ENCODE measurements at places on chromosomes 5 and 9.

- no peak for DNase-seq
Measured at GRCh38 chr9:133235549-133236222, 26.6 kb upstream of the OBP2B start.

DNA sequence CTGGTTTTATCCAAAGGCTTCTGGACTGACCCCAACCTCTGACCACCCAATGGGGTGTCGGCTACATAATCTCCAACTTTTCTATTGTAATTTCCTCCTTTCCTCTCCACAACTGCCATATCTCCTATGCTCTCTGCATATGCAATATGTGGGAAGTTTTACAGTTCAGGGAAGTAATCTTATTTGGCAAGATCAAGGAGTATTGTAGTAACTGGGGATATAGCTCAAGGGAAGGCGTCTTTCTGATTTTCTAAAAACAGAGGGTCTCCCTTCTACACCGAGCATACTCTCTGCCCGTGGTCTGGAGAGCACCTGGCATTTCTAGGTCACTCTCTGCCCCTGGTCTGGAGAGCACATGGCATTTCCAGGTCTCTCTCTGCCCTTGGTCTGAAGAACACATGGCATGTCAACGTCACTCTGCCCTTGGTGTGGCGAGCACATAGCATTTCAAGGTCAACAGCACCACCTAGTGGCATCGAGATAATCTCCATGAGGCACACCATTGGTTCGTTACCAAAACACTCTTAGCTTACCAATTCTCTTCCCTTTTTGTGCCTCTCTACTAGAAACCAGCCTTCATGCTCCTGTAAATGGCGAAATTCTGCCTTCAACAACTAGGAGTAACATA is 616.4 kb upstream of the NUDT12 start:
- DNase-seq, result peak; percentile 53

GRCh38 chr5:1432296-1432695 is 12.9 kb downstream of the SLC6A3 start:
- no peak for DNase-seq

DNA sequence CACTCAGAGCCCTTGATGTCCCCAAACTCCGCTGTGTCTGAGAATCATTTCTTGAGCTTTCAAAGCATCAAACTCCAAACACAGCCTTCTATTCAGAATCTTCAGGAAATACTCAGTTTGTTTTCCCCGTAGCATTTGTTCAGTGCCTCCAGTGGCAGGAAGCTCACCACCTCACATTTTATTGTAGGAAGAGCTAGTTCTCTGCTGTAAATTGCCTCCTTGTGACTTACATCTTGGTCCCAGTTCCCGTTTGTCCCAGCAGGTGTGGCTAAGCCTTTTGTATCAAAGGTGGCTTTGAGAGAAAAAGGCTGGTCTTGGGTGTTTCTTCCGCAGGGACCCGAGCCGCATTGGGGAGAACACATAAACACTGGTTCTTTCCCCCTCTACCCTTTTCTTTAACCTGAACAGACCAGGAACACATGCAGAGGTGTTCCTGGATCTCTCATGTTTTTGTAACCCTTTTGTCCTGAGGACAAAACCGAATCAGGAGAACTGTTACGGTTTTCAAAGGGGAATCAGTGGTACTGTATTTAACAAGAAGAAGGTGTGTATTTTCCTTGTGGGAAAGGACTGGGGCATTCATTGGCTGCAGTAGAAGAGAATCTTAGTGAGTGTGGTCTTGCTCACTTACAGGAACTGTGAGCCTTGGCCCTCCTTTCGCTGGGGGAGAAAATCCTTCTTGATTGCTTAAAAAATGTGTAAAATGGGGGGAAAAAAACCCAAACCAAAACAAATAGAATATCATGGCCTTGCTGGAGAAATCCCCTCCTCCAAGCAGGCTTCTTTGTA is 1.9 kb downstream of the OSMR start:
- DNase-seq, result peak; percentile 46

DNA sequence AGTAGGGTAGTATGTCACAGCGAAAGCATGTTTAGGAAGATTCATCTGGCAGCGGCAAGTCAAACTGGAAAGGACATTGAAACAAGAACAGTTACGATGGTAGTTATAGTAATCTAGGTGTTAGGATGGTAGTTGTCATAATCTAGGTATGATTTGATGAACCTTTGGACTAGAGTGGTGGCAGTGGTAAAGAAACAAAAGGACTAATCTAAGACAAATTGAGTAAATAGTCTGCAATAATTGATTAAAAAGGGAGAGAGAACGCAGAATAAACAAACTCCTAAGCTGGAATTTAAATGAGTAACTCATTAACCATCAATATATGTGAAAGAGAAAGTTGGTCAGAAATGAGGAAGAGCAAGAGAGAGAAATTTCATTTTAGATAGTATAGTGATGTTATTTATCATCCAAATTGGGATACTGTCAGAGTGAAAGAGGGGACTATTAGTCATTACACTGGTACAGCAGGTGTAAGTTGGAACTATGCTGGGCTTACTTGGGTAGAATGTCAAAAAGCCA is 56.8 kb downstream of the MTREX start:
- no peak for DNase-seq

DNA sequence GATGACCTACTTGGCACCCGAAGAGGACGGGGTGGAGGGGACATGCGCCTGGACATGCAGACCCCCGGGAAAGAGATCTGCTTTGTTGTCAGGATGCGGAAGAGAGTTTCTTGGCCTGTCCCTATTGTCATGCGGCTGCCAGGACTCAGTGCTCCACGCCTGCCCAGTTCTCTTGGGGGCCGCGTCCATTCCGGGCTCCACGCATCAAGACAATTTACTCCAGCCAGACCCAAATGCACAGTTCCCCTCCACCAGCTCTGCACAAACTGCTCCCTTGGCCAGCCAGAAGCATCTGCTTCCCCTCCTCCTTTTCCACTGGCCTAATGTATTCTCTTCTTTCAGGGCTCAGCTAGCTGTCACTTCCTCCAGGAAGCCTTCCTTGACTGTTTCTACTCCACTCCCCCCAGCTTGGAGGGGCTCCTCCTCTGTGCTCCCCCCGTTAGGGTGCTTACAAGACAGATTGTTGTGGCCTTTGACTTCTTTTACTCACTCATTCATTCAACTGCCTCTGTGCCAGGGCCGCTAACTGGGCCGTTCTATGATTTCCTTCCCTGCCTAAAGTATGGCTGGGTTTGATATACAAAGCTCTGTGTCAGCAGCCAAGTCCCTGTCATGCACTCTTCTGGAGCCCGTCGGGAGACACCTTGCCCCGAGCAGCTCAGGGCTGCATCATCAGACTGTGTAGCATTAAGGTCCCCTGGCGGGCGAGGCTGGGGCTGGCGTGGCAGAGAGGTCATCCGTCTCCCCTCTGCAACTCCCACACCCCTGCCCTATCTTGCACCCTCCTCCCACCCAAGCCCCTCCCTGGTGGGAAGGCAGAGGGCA is 6.6 kb downstream of the FIBCD1 start:
- DNase-seq, result no peak

DNA sequence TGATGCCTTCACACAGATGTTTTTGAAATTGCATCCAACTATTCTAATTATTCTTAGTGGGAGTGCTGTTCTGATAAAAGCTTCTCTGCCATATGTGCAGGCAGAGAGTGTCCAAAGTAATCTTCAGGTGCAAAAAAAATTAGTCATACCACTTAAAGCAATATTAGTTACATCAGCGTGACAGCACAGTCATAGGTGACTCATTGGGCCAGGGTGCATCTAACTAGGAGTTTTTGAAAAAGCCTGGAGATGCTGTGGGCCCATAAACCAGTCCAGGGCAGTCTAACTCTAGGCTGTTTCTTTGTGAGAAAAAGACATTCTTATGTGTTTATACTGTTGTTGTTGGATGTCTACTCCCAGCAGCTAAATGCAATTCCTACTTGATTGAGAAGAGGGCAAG is 33.0 kb upstream of the C6 start:
- DNase-seq, result peak; percentile 14

DNA sequence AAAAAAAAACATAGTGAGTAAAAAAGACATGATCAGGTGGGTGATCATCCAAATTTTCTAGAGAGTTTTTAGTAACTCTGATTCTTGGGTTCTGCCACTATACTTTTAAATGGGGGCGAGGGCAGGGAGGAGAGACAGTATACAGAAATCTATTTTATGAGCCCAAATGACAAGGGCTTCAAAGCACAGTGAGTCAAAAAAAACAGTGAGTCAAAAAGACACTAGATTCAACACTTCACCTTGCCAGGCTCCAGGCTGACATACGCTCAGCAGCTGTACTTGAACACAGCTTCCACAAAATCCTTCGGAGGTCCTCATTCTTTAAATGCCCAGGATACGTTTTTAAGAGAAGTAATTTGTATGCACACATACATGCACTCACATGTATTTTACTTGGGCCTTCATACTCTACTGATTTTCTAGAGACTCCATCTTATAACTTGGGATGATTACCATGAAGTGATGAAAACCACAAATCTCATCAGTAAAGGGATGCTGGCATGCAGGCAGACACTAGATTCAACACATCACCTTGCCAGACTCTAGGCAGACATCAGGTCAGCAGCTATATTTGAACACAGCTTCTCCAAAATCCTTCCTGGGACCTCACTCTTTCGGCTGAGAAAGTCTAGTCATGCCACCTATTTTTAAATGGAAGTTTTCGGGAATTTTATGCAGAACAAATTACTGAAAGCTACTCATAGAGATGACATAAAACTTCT is 28.8 kb downstream of the NR3C1 start:
- DNase-seq, result no peak

- no peak for DNase-seq
Measured at GRCh38 chr5:33513462-33514185, 72.9 kb downstream of the TARS1 start.

GRCh38 chr5:100760688-100761087 is 142.4 kb downstream of the ST8SIA4 start:
- no peak for DNase-seq

DNA sequence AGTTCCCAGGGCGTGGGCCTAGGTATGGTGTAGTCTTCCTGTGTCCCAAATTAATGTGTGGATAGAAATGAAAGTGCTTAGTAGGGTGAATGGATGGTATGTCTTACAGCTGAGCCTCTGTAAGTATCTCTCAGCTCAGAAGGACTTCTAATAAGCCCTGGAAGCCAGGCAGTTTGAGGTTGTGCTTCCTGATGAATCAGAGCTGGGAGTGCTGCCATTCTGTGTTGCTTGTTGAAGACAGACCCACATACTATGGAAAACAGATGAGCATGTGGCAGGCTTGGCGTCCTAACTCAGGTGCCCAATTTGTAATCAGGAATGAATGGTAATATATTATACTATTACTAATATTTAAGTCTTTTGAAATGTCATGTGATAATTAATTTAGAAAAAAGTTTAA is 69.8 kb downstream of the CMYA5 start:
- peak; percentile 11 for DNase-seq

DNA sequence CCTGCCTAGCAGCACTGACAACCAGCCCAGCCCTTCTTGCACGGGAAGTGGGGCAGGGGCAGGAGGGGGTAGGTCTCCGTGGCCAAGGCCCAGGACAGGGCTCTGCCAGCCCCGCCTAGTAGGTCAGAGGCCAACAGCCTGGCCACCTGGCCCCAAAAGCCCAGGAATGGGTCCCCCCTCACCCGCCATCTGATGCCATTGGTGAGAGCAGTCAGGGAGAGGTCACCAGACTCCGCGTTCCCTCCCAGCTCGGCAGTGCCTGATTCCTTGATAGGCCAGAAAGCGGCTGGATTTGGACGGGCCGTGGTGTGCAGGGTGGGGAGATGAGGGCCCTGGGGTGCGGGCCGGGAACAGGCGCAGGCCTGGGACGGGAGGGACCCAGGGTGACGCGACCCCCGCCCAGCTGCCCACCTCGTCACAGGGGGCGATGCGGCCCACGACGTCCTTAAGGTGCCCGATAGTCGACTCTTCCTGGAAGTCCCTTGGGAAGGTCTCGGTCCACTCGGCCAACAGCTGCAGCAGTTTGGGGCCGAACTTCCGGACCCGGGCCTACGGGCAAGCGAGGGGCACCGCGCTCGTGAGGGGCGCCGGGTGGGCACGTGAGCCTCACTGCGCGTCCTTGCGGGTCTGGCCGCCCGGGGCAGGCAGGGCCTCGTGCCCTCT is 64.5 kb upstream of the RNF130 start:
- no peak for DNase-seq

DNA sequence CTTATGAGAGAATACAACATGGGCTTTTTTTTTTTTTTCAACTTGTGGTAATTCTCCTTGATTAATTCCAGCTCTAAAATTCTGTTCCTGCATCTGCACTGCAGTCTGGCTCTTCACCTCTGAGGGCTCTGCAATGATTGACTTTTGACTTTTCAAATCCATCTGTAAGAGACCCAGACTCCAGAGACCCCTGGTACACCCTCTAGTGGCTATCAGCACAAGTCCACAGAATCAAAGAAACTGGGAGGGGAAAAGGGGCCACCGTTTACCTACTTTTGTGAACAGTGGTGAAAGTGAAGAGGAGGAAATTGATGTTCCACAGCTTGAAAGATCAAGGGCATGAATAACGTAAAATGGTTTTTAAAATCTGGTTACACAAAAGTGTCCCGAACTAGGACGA is 151.6 kb downstream of the SLIT3 start:
- DNase-seq, result no peak

DNA sequence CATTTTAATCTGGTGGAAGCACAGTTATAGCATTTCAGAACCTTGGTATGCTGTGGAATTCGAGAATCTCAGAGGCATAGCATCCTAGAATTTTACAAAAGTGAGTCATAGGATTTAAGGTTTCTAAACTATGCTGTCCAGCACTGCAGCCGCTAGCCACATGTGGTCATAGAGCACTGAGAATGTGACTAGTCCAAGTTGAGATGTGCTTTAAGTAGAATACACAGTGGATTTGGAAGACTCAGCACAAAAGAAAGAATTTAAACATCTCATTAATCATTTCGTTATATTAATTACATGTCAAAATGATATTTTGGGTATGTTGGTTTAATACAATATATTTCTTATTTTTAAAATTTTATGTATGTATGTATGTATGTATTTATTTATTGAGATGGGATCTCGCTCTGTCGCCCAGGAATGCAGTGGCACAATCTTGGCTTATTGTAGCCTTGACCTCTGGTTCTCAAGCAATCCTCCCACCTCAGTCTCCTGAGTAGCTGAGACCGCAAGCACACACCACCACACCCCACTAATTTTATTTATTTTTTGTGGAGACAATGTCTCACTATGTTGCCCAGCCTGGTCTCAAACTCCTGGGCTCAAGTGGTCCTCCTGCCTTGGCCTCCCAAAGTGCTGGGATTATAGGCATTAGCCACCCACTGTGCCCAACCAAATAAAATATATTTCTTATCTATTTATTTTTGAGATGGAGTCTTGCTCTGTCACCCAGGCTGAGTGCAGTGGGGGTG is 20.4 kb upstream of the RPS14 start:
- peak; percentile 92 for DNase-seq

GRCh38 chr5:4531756-4532704 is 608.1 kb upstream of the ADAMTS16 start:
- DNase-seq, result no peak

- no peak for DNase-seq
Measured at GRCh38 chr9:22481566-22481965, 34.9 kb downstream of the DMRTA1 start.

DNA sequence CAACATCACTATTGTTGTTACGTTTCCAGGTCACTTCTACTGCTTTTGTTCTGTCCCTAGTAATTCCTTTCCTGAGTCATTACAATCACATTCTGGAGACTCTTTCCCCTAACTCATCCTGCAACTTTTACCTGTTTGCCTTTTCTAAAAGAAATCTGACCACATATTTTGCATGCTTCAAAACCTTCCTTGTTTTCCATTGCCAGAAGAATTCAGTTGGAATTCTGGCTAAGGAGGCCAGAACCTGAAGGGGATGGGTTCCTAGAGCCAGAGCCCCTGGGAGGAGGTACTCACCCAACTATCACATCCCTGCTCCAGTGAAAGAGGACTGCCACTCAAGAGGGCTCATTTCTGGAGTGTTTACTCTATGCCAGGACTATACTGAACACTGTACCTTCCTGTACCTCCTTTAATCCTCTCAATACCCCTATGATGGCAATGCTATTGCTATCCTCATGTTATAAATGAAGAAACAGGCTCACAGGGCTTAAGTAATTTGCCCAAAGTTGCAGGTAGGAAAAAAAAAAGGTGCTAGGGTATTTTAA is 42.8 kb upstream of the MAST4 start:
- no peak for DNase-seq
